ENCODE measurements at places on chromosomes 3 and 15.

DNA sequence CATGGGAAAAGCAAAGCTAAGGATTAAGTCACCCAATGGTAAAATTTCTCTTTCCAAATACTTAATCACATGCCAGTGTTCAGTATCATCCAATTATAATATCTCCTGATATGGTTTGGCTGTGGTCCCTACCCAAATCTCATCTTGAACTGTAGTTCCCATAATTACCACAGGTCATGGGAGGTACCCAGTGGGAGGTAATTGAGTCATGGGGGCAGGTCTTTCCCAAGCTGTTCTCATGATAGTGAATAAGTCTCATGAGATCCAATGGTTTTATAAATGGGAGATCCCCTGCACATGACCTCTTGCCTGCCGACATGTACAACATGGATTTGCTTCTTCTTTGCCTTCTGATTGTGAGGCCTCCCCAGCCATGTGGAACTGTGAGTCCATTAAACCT, 26.1 kb upstream of the NMB start:
- DNase-seq = no peak

- DNase-seq = peak; percentile 70
Measured at GRCh38 chr15:65056868-65057548, 10.8 kb downstream of the RASL12 start.

DNA sequence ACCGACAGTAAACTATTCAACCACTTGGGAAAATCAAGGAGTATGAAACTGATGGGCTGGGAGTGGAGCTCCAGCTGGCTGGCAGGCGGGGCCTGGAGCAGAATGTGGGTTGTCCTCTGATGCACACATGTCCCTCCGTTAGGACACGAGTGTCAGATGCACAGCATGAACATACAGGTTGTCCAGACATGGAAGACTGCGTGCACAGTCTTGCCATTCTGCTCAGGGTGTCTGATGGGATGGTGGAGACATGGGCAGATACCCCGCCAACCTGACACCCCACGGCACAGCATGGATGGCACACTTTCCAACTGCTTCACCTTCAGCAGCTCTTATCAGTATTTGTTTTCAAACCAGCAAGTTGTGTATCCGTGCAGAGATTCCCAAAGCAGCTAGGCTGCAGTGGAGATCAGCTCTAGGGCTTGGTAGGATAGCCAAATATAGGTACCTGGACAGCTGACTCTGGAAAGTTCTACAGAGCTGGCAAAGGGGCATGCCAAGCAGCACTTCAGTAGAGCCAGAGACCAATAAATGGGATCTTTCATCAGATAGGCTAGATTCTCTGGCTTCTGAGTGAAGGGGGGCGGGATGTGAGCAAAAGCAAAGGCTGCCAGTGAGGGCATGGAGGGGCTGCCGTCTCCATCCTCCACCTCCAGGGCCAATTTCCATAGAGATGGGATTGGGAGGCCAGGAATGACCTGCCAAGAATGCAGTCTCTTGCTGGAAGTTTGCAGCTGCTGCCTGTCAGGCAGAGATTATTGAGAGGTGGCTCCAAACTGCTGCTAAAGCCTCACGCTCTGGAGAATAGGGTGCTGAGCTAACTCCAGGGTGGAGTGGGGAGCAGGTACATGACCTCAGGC, 47.2 kb upstream of the KY start:
- no peak for DNase-seq

DNA sequence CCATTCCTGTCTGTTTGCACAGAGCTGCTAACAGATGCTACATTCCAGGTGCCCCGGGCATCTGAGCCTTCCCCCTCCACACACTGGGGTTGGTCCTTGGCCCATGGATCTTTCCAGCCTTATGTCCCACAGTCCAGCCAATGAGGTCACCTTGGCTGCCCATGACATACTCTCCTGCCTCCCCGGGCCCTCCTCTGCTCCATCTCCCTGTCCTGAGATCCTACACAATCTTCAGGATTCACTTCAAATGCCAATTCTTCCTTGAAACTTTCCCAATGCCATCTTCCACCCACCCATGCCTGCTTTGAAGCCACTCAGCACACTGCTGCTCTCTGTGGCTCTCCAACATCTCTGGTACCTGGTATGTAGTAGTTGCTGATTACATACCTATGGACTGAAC, 4.3 kb downstream of the CHRNA3 start:
- peak; percentile 53 for DNase-seq

DNA sequence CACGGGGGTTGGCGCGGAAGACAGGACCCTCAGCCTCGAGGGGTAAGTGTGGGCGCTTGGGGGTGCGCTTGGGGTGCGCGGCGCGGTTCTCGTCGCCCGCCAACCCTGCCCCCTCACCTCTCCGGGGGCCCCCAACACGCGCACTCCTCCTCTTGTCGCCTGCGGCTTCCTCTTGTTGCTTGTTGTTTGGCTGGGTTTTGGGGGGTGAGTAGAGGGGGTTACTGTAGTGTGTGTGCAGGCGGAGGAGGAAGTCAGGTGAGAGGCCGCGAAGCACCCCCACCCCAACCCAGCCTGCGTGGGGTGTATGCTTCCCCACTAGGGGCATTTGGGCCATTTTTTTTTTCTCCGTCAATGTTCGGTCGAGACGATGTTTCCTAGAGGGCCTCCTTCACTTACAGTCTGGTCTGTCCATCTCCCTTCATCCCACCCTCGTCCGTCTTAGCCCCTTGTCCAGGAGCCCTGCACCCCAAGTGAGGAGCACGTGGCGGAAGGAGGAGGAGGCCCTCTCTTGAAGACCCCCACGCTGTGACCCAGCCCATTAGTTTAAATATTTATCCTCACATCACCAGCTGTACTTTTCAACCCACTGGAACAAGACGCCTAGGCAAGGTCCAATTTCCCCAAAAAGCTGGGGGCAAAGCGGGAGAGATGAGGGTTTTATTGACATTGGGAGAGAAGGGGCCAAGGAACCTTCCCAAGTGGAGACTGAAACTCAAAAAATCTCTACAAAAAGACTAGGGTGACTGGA, 20.4 kb upstream of the SATB1 start:
- no peak for DNase-seq

GRCh38 chr3:141266186-141266585, 34.6 kb downstream of the PXYLP1 start:
- no peak for DNase-seq

DNA sequence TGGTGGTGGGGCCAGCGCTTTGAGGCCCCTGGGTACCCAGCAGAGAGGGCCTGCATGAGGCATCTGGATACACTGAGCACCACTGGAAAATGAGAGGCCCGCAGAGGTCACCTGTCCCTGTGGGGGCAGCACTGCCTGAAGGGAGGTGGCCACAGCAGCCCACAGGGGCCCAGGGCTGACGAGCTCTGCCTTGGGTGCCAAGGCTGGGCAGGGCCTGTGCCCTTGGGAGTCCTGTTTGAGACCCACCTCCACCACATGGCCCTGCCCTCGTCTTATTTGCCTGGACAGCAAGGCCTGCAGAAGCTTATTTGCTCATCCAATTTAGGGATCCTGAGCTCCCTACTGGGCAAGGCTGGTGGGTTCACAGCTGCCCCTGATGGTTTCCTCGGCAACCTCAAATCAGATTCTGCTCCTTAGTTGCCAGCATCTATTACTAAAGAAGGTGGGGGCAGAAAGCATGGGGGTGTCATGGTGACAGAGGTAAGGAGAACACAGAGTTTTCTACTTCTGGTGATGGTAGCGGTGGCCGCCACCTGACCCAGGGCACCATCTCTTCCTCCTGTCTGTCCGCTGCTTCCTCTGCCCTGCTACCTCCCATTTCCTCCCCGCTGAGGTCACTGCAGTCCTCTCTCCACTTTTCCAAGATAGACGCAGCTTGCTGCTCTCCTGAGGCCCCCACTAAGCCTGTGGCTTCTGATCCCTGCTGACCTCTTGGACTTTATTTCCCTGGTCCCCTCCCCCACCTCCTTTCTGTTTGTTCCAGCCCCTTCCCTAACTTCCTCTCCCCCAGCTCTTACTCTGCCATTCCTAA, 62.9 kb downstream of the HMCES start:
- no peak for DNase-seq

GRCh38 chr3:183378951-183379350, 49.5 kb downstream of the MCF2L2 start:
- DNase-seq = no peak

- DNase-seq = no peak
Measured at GRCh38 chr3:192409838-192410683, 317.3 kb downstream of the FGF12 start.

All from cardiac septum (tissue), 1 donor.